H1 (cell line): ENCODE measurements at places on chromosomes 5 and 9. TPM values are rescaled to one million over a fixed set of nuclear protein-coding genes. Genes with fewer than 3 reads are reported as not detected.
A peak's percentile ranks its signal among the peaks of the same experiment; 100 is the strongest.

Gene AJM1
- 0.86 and 0.97 TPM in 2 replicates for total RNA-seq

- no peak overlapping the region for H3K4me3 ChIP-seq
- H3K27me3 ChIP-seq: no peaks in the 10 kb centered on the region
These were observed 347.0 kb downstream of the CSNK1G3 start for GRCh38 chr5:123858938-123859337.

Gene PIP5K1B
- 6.1 and 7.7 TPM in 2 replicates for total RNA-seq

- no peaks in the 10 kb centered on the region for H3K4me1 ChIP-seq
- H3K27me3 ChIP-seq: no peaks in the 10 kb centered on the region
- H3K36me3 ChIP-seq: no peaks in the 10 kb centered on the region
- no peak for DNase-seq
These were observed 177.3 kb upstream of the SPEF2 start for GRCh38 chr5:35440409-35440808.

Gene TMEM174
- total RNA-seq: not detected in 2 replicates

DNA sequence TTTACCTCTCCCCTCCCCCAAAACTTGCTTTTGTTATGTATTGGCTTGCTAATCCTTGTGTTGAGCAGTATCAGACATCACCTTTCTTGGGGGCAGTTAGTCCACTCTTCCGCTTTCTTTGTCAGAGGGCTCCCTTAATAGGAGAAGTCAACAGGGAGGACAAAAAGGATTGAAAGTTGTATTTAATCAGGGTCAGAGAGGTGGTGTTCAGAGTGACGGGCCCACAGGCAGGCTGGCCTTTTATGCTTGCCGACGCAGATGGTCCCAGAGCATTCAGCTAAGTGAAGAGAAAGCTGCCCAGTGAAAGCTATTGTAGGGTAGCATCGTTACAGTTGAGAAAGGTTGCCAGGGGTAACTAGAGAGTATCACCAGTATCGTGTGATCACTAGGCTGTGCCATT is 131.1 kb downstream of the ZCCHC7 start:
- no peaks in the 10 kb centered on the region for H3K27me3 ChIP-seq
- no peaks in the 10 kb centered on the region for H3K36me3 ChIP-seq
- peak; percentile 81 for DNase-seq
- peak overlapping the region; percentile 71; the same call in 1 of the 2 replicates for H3K27ac ChIP-seq
- no peaks in the 10 kb centered on the region; the same call in 1 of the 2 replicates for H3K4me1 ChIP-seq

Gene IL13
- not detected in 2 replicates for total RNA-seq

DNA sequence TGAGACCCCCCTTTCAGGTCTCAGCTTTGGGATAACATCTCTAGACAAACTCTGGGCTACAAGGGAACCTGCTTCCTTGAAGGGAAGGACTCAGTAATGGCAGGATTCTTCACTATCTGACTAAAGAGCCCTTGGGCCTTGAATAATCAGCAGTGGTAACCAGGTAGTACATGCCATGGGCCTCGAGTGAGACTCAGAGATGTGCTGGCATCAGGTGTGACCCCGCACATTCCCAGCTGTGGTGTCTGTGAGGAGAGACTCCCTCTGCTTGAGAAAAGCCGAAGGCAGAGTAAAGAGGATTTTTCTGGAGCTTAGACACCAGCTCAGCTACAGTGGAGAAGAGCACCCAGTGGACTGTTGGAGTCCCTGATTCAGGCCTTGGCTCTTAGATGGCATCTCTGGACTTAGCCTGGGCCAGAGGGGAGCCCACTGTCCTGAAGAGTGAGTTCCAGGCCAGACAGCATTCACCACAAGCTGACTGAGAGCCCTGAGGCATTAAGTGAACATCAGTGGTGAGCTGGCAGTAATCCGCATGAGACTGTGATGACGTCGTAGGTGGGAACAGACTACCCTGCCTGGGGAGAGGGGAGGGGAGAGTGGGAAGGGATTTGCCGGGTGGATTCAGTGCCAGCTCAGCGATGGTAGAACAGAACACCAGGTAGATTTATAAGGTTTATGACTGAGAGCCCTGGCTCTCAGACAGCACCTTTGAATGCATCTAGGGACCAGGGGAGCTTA is 5.3 kb upstream of the ZNF782 start:
- no peak overlapping the region for H3K27ac ChIP-seq
- no peaks in the 10 kb centered on the region for H3K36me3 ChIP-seq
- H3K27me3 ChIP-seq: no peaks in the 10 kb centered on the region
- H3K4me3 ChIP-seq: no peak overlapping the region
- no peak for DNase-seq

- no peak overlapping the region for H3K4me3 ChIP-seq
- H3K36me3 ChIP-seq: no peaks in the 10 kb centered on the region
- H3K4me1 ChIP-seq: peaks cover 31% of the 10 kb centered on the region
- H3K27ac ChIP-seq: no peak overlapping the region
These were observed 53.6 kb downstream of the GADD45G start for GRCh38 chr9:89658401-89658800.

Gene NREP
- total RNA-seq: 254 and 271 TPM in 2 replicates

- DNase-seq: no peak
- no peaks in the 10 kb centered on the region for H3K36me3 ChIP-seq
- no peak overlapping the region for H3K4me3 ChIP-seq
- no peak overlapping the region for H3K27ac ChIP-seq
- H3K27me3 ChIP-seq: peaks cover 81% of the 10 kb centered on the region
- H3K4me1 ChIP-seq: peaks cover 15% of the 10 kb centered on the region
These were observed 25.5 kb upstream of the TIFAB start for GRCh38 chr5:135477613-135478066.

DNA sequence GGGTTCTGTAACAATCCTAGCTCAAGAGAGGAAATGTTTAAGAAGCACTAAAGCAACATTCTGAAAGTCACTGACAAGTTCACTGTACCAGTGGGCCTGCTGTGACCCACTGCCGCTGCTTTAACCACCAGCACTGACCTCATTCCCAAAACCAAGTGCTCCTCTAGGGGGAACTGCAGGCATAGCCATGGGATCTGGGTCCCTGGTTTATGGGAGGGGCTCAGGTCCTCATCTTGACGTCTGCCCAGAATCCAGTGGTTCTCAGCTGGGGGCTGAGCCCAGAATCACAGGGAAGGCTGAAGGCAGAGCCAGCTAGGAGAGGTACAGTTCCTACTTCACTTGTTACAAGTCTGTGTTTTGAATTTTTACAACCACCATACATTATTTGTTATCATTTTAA is 36.1 kb upstream of the SLC2A8 start:
- H3K4me3 ChIP-seq: no peak overlapping the region
- no peaks in the 10 kb centered on the region for H3K36me3 ChIP-seq
- no peak overlapping the region for H3K27ac ChIP-seq
- DNase-seq: peak; percentile 34
- no peaks in the 10 kb centered on the region for H3K27me3 ChIP-seq

Gene LHX6
- 1.2 and 1.9 TPM in 2 replicates for total RNA-seq

DNA sequence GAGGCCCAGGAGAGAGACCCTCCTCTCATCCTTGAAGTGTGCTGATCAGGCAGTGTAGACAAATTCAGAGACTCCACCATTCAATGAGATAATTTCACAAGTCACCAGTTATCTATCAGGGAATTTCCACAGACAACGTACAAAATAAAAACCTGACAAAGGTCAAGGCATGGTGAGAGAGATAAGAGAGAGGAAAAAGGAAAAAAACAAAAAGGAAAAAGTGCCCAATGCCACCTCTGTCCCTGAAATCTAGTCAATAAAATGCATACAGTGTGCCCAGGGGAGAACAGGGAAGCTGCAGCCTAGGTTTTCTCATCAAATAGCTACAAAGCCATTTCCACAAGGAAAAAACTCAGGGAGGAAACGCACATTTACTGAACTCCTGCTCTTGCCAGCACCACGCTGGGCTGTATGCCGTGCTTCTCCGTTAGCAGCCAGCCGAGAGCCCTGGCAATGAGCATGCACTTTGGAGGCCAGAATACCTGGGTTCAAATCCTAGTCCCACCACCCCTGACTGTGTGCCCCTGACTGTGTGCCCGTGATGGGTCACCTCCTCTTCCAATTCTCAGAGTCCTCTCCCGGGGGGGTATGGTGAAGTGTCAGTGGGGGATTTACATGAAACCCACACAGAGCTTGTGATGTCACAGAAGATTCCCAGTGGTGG is 11.6 kb downstream of the WHRN start:
- no peak for DNase-seq
- H3K4me1 ChIP-seq: no peaks in the 10 kb centered on the region; the same call in 1 of the 2 replicates
- H3K27ac ChIP-seq: no peak overlapping the region
- H3K36me3 ChIP-seq: no peaks in the 10 kb centered on the region

Gene ZFP37
- total RNA-seq: 4.4 and 5.1 TPM in 2 replicates

DNA sequence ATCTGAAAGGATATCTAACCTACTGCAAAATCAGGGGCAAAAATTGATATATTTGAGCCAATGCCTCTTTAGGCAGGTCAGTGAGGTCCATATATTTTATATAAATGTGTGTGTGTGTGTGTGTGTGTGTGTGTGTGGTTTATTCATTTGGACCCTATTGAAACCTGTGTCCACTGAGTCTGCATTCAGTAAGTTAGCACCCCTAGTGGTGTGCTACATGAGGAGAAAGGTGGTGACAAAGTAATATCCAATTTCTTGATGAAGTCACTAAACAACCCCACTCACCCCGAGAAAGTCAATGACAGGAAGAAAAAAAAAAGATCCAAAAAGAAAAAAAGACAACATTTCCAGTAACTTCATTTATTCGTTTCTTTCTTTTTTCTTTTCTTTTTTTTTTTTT is 4.1 kb downstream of the FBXW11 start:
- H3K4me1 ChIP-seq: peaks cover 2% of the 10 kb centered on the region
- H3K27ac ChIP-seq: no peak overlapping the region
- no peak overlapping the region for H3K4me3 ChIP-seq
- no peaks in the 10 kb centered on the region for H3K36me3 ChIP-seq

- H3K27ac ChIP-seq: no peak overlapping the region
- DNase-seq: no peak
- H3K36me3 ChIP-seq: no peaks in the 10 kb centered on the region
- H3K4me3 ChIP-seq: no peak overlapping the region
- no peaks in the 10 kb centered on the region for H3K4me1 ChIP-seq
- H3K27me3 ChIP-seq: no peaks in the 10 kb centered on the region
These were observed 267.6 kb upstream of the RFX3 start for GRCh38 chr9:3793363-3793762.

- DNase-seq: no peak
- H3K36me3 ChIP-seq: no peaks in the 10 kb centered on the region
- no peaks in the 10 kb centered on the region for H3K27me3 ChIP-seq
- no peak overlapping the region for H3K27ac ChIP-seq
- H3K4me3 ChIP-seq: no peak overlapping the region
- no peaks in the 10 kb centered on the region for H3K4me1 ChIP-seq
These were observed 456.6 kb upstream of the TLE4 start for GRCh38 chr9:79115176-79115575.

DNA sequence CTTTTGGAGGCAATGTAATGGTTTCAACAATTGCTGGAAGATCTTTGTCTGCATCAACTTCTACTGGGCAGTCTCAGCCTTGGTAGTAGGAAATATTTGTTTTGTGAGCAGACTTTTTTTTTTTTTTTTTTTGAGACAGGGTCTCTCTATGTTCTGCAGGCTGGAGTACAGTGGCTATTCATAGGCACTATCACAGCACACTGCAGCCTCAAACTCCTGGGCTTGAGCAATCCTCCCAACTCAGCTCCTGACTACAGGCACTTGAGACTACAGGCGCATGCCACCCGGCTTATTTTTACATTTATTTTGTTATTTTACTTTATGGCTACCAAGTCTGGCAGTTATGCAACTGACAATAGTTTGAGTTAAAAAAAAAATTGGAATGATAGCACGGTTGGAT is 187.3 kb downstream of the SNX18 start:
- no peaks in the 10 kb centered on the region for H3K36me3 ChIP-seq
- H3K27me3 ChIP-seq: no peaks in the 10 kb centered on the region
- H3K4me1 ChIP-seq: peaks cover 9% of the 10 kb centered on the region
- DNase-seq: no peak
- no peak overlapping the region for H3K27ac ChIP-seq

Gene GADD45G
- 7.0 and 9.2 TPM in 2 replicates for total RNA-seq

- H3K27me3 ChIP-seq: no peaks in the 10 kb centered on the region
- H3K4me1 ChIP-seq: no peaks in the 10 kb centered on the region; the same call in 1 of the 2 replicates
- H3K4me3 ChIP-seq: no peak overlapping the region
- H3K36me3 ChIP-seq: no peaks in the 10 kb centered on the region
These were observed 104.7 kb downstream of the KCTD16 start for GRCh38 chr5:144275329-144275728.

GRCh38 chr5:80268916-80269315 is 13.1 kb upstream of the SERINC5 start:
- no peak overlapping the region for H3K27ac ChIP-seq
- no peak overlapping the region for H3K4me3 ChIP-seq
- no peaks in the 10 kb centered on the region for H3K36me3 ChIP-seq
- no peak for DNase-seq

Gene SPINK1
- 0.48 TPM in 1 of 2 replicates, not detected in the other for total RNA-seq

GRCh38 chr9:86122311-86122710 is 23.0 kb upstream of the GOLM1 start:
- no peak overlapping the region for H3K27ac ChIP-seq
- H3K27me3 ChIP-seq: peaks cover 7% of the 10 kb centered on the region; the same call in 1 of the 2 replicates
- H3K4me3 ChIP-seq: no peak overlapping the region
- no peaks in the 10 kb centered on the region for H3K36me3 ChIP-seq
- DNase-seq: no peak
- peaks cover 5% of the 10 kb centered on the region for H3K4me1 ChIP-seq

Gene PCDHA12
- 9.3 and 10.6 TPM in 2 replicates for total RNA-seq

DNA sequence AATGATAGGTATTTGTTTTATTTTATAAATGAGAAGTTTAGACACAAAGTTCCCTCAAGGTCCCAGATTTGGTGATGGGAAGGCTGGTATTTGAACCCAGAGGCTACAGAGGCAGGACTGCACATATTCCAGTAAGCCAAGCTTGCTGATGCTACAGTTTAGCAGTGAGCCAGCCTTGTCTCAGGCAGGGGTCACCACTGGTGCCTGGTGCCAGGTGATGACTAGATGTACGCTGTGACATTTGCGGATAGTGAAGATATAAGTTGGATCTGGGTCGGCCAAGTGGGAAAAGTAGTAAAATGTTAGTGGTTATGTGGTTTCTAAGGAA is 143.9 kb downstream of the AOPEP start:
- no peaks in the 10 kb centered on the region for H3K36me3 ChIP-seq
- H3K27ac ChIP-seq: no peak overlapping the region
- DNase-seq: no peak
- no peak overlapping the region for H3K4me3 ChIP-seq
- H3K27me3 ChIP-seq: no peaks in the 10 kb centered on the region

GRCh38 chr5:10434392-10434791 is 7.3 kb upstream of the ROPN1L start:
- no peaks in the 10 kb centered on the region for H3K27me3 ChIP-seq
- H3K4me1 ChIP-seq: no peaks in the 10 kb centered on the region
- peaks cover 8% of the 10 kb centered on the region; the same call in 1 of the 2 replicates for H3K36me3 ChIP-seq
- no peak for DNase-seq
- H3K27ac ChIP-seq: no peak overlapping the region

Gene CKMT2
- 1.2 and 2.4 TPM in 2 replicates for total RNA-seq

GRCh38 chr5:143436871-143437270 is 33.4 kb upstream of the NR3C1 start:
- no peak overlapping the region for H3K4me3 ChIP-seq
- H3K27me3 ChIP-seq: no peaks in the 10 kb centered on the region
- no peaks in the 10 kb centered on the region for H3K4me1 ChIP-seq
- DNase-seq: no peak

Gene FCN2
- not detected in 2 replicates for total RNA-seq

Gene ST6GALNAC4
- 21.8 and 27.0 TPM in 2 replicates for total RNA-seq
